Mesendoderm (in vitro differentiated cells): ENCODE measurements at places on chromosomes 3 and 15.

DNA sequence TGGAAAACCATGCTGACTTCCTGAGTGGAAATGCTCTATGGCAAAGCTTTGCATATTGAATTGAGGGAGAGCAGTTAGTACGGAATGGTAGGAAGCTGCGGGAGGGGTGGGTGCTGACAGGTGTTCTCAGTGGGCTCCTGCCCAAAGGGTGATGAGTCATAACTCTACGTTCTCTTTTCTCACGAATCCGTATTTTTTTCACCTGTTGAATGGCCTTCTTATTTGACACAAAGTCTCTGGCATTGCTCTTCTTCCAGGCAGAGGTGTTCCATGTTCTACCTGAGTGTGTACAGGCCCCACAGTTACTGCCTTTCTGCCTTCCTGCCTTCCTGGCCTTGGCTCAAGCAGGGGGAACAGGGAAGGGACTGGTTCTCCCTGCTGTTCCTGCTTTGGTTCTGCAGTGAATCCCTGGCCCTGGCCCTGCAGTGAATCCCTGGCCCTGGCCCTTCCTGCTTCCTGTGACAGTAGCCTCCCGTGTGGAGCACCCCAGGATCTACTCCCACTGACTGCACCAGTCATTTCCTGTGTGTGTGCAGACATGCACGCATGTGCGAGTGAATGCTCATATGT is 31.9 kb downstream of the TRAK1 start:
- peak; percentile 15 for DNase-seq

GRCh38 chr15:86654501-86654900 is 574.8 kb downstream of the AGBL1 start:
- DNase-seq = peak; percentile 36

GRCh38 chr3:122092460-122093165 is 37.5 kb downstream of the CD86 start:
- peak; percentile 33 for DNase-seq

- no peak for DNase-seq
Measured at GRCh38 chr15:27086805-27087204, 115.8 kb downstream of the GABRG3 start.

DNA sequence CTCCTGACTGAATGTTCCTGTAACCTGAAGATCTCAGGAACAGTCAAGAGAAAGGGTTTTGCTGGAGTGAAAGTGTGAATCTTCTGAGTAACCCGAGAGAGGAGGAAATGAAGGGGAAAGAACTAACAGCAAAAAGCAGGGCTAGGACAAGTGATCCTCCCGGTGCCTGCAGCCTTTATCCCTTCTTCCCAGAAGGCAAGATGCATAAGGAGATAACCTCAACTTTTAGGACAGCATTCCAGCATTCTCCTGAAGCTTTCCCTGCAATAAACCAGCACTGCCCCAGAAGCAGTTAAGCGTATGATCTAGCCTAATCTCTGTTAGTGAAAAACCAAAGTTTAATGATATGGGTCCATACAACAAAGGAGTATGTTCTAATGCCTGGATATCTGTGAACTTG is 298.8 kb downstream of the MEX3B start:
- peak; percentile 62 for DNase-seq

DNA sequence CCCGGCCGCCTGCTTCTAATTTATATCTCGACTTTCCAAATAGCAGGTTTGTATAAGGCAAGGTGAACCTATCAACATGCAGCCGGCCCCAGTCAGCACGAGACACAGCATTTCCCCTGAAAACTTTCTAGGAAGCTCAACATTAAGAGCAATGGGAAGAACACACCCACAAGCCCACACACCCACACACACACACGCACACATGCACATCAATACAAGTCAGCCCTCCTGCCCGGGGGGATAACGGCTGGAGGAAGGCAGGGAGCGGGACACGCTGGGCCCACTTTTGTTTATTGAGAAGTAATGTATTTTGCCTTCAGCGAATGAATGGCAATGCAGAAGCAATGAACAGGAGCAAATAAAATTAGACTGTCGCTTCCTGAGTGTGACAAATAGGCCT is 83.5 kb downstream of the PCSK6 start:
- no peak for DNase-seq

DNA sequence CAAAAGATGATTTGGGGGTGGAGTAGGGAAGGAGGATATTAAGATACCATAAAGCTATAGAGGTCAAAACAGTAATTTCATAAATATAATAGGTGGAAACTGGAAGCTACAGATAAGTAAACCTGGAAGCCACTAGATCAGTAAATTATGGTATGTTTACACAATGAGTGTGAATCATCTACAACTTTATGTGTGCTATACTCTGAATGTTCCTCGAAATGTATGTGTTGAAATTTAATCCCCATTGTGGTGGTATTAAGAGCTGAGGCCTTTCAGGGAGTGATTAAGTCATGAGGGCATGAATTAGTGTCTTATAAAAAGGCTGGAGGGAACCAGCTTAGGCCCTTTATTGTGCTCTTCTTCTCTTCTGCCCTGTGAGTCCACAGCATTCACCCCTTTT is 25.2 kb downstream of the EOMES start:
- no peak for DNase-seq
